ENCODE measurements at places on chromosomes 1 and 21.

- no peak for DNase-seq
Measured at GRCh38 chr1:247496581-247497285, 38.8 kb upstream of the OR2B11 start.

- no peak for DNase-seq
Measured at GRCh38 chr1:201753492-201753891, 75.5 kb upstream of the IPO9 start.

DNA sequence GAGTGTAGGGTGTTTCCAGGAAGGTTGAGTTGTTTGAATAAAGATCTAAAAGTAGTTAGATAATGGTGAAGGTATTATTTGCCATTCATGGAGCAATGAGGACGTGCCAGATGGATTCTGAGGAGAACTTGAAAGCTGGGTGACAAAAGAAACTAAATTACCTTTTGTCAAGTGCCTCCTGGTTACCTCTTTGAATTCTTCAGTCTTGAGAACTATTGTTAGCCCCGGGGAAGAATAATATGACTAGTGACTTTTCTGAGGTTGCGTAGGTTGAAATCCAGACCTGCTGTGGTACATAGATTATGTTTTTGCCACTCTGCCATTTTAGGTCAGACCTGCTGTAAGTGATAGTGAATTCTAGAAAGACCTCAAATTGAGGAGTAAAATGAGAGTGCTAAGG is 11.5 kb downstream of the LAMC1 start:
- no peak for DNase-seq

GRCh38 chr1:240084337-240084736 is 7.3 kb upstream of the FMN2 start:
- no peak for DNase-seq

- peak; percentile 55 for DNase-seq
Measured at GRCh38 chr1:52002038-52002917, 11.8 kb upstream of the RAB3B start.

DNA sequence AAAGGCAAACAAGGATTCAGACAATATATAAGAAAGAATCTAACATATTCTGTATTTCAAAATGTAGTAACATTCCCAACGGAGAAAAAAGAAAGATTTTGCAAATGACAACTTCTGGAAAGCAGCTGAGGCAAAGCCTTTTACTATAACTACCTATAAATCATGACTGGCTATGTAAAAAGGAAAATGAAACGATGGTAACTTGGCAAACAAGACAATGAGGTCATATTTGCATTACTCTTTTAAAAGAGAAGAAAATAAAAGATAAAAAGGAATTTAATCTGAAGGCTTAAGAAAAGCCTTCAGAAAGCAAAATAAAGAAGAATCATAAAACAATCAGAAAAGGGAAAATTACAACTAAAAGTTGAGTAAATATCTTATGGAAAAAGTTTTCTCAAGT is 25.1 kb upstream of the ASPM start:
- DNase-seq: no peak

GRCh38 chr1:53086491-53087070 is 24.6 kb downstream of the PODN start:
- no peak for DNase-seq

DNA sequence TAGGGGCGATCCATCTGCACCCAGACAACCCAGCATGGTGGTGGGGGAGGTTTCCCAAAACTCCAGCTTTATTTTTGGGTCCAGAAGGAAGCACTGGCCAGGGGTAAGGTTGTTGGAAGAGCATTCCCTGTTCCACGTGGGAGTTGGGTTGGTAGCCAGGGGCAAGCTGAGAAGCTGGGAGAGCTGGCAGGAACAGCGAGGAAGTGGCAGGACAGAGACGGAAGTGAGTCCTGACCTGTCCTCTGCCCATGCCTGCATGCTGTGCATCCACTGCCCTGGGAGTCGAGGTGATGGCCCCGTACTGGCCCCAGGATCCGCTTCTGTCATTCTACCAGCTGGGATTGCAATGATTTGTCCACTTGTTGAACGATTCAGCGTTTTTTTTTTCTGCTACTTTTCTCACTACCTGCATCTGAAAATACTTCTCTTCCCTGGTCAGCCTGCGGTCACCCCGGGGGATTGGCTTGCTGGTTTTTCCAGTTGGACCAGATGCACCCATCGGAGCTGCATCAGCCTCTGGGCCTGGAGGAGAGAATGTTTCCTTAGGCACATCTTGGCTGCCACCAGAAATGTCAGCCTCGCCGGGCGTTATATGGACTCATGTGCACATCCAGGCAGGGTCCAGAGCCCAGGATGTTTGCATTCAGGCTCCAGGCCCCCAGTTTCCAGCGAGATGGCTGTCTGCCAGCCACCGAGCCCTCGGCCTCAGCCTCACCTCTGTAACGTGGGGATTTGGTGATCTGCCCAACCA is 28.3 kb upstream of the TMPRSS2 start:
- no peak for DNase-seq

DNA sequence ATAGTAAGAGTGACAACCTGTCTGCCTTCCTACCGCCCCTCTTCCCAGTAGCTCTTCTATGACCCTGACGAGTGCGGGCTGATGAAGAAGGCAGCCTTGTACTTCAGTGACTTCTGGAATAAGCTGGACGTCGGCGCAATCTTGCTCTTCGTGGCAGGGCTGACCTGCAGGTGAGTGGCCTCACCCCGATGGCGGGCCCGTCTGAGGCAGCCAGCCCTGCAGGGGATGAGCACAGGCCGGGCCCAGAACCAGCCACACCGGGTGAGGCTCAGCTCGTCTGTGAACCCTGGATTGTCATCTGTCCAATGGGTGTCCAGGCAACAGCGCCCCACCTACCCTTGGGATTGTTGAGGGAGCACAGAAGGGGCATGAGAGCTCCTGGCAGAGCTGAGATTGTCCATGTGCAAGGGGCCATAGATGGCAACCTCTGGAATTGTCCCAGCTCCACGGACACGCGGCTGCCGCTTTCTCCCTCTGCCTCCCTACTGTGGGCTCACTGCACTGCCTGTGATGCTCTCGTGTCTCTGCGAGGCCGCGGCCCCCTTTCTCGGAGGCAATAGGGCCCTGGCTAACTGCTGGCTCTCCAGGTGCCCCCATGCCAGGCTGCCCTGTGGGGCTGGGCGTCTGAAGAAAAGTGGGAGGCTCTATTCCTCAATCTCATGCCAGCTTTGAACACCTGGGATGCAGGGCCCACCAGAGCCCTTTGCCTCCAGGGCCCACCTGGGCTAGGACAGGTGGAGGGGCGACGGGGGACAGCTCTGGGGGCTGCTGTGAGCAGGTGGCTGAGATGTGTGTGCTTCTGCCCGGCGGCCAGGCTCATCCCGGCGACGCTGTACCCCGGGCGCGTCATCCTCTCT is 50.0 kb upstream of the LRRC3 start:
- DNase-seq: no peak

- no peak for DNase-seq
Measured at GRCh38 chr1:96820107-96820506, 98.5 kb downstream of the PTBP2 start.

DNA sequence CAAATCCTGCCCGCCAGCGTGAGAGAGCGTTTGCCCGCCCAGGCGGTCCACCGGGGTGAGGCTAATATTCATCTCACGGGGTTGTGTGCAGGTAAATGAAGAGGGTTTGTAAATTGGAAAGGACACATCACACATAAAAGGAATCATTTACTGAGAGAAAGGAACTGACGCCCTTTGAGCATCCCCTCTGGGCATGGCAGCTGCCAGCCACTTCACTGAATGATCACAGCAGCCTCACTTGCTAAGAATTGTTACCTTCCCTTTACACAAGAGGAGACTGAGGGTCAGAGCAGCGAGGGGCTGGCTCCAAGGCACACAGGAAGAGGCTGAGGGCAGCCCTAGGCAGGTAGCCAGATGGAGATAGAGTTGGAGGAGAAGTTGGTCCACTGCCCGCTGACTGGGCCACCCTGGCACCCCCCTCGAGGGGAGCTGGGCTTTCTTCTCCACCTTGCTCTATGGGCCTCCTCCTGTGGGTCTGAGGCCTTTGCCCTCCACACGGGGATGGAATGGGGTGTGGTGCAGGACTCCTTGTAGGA is 96.0 kb downstream of the FOXD2 start:
- no peak for DNase-seq

DNA sequence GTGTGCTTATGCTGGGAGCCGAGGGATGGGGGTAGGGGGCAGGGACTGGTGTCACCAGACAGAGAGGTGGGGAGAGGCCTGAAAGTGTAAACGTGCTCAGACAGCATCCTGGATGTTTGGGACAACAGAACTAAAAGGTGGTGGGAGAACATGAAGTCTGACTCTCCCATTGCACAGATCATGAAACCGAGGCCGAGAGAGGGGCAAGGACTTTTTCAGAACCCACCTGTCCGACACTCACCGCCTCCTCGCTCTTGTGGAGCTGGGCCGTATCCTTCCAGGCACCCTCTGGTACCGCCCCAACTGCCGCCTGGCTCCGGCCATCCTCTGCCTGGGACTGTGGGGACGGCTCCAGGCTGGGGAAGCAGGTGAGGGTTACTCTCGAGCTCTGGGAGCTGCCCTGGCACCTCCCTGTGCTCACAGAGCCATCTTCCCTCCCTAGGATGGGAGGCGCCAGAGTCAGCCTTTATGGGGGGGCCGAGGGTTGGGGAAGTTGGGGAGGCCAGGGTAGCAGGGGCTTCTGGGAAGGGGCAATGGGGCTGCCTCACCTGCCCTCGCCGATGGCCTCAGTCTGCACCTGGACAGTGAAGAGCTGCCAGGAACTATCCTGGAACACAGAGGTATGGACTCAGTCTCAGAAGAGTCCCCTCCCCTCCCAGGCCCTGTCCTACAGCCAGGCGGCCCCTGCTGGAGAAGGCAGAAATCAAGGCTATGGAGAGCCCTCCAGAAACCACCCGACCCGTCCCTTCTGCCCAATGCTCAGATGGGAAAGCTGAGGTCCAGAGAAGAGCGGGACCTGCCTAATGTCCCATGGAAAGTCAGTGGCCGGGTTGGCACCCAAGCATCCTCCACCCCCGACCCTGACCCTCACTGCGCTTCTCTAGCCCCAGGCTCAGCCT is 7.0 kb downstream of the ATP13A2 start:
- no peak for DNase-seq

DNA sequence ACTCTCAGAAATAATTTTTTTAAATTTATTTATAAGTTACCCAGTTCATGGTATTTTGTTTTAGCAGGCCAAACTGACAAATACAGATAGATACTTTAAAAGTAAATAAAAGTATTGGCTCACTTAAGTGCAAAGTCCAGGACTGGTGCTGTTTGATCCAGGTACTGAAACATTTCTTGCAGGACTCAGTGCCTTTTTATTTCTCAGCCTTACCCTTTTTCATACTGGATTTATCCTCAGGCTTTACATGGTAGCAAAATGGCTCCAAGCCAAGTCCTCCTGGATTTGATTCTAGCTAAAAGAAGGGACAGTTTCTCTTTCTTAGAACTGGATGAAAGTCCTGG is 83.8 kb downstream of the DIRAS3 start:
- DNase-seq: no peak
